ENCODE measurements at places on chromosomes 12 and 14.
A peak's percentile ranks its signal among the peaks of the same experiment; 100 is the strongest.

DNA sequence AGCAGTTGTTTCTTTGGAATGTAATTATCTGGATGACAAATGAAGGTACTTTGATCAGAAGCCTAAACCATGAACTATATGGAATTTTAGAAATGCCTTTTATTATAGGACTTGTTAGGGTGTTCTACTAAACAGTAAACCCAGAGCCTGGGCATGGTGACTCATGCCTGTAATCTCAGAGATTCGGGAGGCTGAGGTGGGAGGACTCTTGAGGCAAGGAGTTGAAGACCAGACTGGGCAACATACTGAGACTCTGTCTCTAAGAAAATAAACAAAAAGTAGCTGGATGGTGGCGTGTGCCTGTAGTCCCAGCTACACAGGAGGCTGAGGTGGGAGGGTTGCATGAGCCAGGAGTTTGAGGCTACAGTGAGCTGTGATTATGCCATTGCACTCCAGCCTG, 23.9 kb downstream of the PALS1 start:
- DNase-seq, result no peak

DNA sequence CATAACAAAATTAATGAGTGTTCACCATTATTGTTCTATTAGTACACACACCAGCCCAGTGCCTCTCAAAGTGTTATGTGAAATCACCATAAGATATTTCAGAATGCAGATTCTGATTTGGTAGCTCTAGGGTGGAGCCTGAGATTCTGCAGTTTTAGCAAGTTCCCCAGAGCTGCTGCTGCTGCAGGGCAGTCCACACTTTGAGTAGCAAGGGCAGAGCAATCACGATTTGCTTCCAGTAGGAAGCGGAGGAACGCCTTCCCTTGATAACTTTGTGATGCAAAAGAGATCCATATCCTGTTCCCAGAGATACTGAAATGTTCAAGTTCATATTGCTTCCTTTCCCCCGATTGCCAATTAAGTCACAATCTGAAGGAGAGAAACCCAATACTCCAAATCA, 57.9 kb downstream of the SLC17A8 start:
- DNase-seq, result no peak

GRCh38 chr12:71645268-71645667, 18.4 kb downstream of the ZFC3H1 start:
- DNase-seq, result no peak

- DNase-seq, result no peak
Observed at GRCh38 chr14:32298346-32298745, 30.8 kb upstream of the AKAP6 start.

DNA sequence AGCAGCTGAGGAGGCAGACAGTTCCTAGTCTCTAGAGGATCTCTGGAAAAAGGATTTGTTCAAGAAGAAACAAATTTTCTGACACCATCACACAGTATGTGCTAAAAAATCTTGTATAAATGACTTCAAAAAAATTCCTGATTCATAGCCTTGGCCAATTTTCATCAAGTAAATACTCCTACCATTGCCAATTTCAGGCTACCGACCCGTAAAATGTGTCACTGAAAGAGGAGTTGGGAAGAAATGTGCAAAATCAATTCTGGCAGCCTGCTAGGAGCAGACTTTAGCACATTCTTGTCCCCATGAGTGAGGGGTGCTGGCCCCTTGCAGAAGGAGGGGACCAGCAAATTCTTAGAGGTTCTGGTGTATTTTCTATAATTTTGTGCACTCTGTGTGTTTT, 109.4 kb downstream of the TMEM30B start:
- no peak for DNase-seq

DNA sequence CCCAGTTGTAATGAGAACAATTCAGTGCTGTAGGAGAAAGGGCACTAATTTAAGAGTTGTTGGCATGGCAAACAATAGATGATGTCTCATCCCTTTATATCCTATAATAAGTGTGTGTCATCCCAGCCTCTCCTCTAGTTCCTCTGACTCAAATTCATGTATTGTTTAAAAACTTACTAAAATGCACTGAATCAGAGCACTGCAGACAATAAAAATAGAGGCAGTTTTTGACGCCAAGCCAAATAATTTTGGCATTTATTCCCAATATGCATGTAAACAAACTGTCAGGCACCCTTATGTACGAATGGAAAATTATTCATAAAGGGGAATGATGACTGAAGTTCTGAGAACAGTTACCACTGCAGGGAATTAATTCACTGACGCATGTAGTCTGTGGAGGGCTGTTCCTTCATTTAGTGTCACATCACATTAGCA, 57.9 kb upstream of the TMX1 start:
- peak; percentile 50 for DNase-seq

- DNase-seq, result no peak
Observed at GRCh38 chr12:59322473-59322872, 273.4 kb upstream of the SLC16A7 start.

GRCh38 chr12:54038871-54039414, 6.1 kb downstream of the HOXC5 start:
- DNase-seq, result no peak

GRCh38 chr14:74249433-74250375, 10.5 kb downstream of the VSX2 start:
- no peak for DNase-seq

DNA sequence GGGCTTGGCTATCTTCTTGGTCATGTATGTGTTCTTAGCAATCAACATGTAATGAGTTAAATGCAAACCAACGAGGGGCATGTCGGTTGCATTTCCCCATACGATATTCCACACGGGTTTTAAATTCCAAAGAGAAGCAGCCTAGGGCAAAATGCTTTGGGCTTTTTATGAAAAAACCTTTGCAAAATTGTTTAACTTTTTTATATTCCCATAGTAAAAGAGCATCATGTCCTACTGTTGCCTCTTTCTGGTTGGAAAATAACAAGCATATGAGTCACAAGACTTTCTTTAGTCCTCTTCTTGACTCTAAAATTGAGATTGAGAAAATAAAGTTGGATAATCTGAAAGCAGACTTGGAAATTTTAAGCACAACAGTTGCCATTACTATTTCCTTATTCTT, 3.8 kb upstream of the DIO2 start:
- no peak for DNase-seq

DNA sequence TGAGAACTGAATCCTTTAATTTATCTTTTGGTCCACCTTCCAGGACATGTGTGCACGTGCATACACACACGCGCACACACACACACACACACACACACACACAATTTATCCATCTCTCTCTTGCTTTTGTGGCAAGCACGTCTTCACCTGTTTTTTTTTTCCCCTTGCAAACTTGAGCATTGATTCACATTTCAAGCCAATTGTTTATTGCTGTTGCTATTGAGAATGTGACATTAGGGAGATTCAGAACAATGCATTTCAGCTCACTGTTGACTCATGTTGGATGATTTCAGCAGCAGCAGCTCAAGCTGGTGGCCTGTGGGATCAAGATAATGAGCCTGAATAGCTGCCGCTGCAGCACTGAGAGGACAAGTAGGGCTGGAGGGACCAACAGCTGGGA, 128.9 kb downstream of the SNAPC1 start:
- DNase-seq, result no peak

- DNase-seq, result no peak
Observed at GRCh38 chr12:5155866-5156265, 112.2 kb downstream of the KCNA5 start.

DNA sequence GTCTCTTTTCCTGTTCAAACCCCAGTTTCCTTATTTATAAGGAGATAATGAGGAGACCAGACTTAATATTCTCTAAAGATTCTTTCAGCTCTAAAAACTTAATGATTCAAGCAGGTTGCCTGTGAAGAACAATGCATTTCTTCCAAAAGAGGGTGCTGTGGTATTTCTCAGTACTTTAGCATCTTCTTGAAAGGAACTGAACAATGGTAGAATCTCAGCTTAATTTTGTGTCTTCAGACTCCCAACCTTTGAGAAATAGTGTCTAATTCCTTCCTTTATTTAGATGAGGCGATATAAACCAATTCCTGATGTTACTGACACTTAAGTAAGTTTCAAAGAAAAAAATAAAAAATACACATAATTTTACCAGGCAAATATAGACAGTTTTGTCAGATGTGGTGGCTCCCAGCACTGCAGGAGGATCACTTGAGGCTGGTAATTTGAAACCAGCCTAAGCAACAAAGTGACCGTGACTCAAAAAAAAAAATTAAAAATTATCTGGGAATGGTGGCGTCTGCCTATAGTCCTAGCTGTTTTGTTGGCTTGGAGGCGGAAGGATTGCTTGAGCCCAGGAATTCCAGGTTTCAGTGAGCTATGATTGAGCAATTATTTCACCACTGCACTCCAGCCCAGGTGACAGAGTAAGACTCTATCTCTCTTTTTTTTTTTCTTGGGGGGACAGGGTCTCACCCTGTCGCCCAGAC, 76.9 kb upstream of the PSMA6 start:
- DNase-seq, result peak; percentile 41

DNA sequence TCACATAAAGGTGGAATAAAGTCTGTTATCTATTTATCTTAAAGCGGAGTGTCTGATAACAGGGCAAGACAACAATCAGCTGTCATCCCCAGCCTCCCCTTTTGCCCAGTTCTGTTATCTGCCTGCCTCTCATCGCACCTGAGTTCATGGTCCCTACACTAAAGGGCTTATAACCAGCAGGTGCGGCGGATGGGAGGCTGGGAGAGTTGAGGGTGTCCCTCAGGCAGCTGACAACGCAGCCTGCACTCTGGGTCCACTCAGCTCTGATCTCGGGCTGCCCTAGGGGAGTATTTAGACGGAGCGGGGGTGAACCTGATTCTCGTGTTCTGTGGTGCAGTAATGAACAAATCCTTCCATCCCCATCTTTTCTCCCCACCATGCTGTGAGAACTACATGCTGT, 34.0 kb upstream of the JDP2 start:
- no peak for DNase-seq

- DNase-seq, result no peak
Observed at GRCh38 chr14:54554401-54554800, 12.5 kb upstream of the SAMD4A start.

DNA sequence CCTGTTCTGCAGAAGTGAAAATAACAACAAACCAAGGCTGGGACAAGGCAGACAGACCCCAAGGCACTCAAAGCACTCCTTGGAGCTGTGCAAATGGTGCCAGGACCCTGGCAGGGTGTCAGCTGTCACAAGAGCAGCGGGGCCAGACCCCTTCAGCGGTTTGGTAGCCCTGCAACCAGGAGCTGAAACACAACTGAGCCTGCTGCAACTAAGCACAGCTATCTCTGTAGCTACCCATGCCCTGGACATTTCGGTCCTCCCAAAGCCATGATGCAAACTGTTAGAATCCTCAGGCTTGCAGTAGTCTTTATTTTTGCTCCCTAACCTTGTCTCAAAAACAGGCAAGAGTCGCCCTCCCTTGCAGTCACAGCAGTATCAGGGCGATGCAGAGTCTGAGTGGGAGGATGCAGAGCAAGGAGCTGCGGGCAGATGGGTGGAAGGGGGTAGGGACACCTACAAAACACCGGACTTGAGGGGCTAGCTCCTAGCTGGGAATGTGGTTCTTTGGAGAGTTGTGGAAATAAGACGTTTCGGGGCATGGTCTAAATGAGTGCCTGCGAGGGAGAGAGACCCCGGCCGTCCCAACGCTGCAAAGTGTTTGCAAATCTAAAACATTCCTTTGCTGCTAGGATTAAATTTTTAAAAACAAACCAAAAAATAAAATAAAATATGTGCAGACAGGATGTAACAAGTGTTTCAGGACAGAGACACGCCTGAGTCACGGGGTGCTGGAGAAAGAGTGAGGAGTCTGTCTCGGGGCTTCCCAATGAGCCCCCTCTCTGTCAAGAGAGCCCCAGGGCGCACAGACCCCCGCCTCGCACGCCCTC, 1.0 kb downstream of the NUAK1 start:
- DNase-seq, result no peak

DNA sequence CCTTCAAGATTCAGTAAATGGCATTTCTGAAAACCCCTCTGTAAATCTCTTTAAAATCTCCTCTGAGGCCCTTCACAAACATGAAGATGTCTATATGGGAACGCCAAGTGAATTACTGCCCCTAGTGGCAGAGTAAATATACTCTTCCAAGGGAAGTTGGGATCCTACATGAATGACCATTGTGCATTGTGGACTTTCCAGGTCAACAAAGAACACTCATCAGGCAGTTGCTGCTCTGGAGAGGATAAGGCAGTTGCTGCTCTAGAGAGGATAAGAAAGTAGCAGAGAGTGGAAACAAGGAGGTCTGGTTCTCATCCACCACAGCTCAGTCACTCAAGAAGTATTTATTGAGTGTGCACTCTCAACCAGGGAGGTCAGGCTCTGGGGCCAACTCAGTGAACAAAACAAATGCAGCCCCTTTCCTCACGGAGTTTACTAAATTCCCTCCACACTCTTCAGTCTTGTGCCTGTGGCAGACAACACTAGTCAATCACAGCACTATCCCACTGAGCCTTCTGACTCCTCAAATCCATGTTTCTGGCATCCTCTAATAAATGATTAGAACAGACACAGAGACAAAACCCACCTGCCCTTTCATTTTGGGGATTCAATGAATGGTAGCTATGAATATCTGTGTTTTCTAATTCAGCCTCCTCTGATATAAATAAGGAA, 52.9 kb downstream of the SVOP start:
- DNase-seq, result no peak

- DNase-seq, result no peak
Observed at GRCh38 chr14:24231263-24232120, 675 bp downstream of the NEDD8 start.

GRCh38 chr12:25051656-25052195, 102.8 kb upstream of the BCAT1 start:
- DNase-seq, result no peak

- DNase-seq, result peak; percentile 5
Observed at GRCh38 chr12:54701940-54702592, 53.9 kb upstream of the DCD start.

- DNase-seq, result no peak
Observed at GRCh38 chr12:5191803-5192538, 148.3 kb downstream of the KCNA5 start.

GRCh38 chr12:124273630-124274029, 21.3 kb upstream of the RFLNA start:
- DNase-seq, result no peak

GRCh38 chr12:79662046-79662811, 28.5 kb downstream of the PAWR start:
- no peak for DNase-seq

GRCh38 chr12:77553976-77554619, 276.6 kb upstream of the NAV3 start:
- DNase-seq, result no peak

GRCh38 chr12:102966200-102966863, 8.9 kb downstream of the ASCL1 start:
- no peak for DNase-seq

DNA sequence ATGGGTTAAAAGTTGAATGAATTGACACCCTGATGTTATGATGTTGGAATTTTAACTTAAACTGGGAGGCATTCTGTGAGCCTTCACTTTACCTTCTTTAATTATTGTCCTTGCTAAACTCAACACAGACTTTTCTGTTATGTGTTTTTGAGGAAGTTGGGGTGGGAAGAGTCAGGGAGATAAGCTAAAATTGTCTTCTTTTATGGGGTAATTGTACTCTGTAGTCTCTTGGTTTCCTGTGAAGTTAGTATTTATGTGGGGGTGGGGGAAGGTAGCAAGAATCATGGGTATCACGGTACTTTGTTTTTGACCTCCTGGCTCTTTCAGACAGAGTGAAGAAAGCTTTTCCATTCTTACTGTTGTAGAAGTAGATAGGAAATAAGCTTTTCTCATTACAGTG, 32.9 kb downstream of the RAB21 start:
- DNase-seq, result no peak
